ENCODE measurements at places on chromosomes 7 and 10.

DNA sequence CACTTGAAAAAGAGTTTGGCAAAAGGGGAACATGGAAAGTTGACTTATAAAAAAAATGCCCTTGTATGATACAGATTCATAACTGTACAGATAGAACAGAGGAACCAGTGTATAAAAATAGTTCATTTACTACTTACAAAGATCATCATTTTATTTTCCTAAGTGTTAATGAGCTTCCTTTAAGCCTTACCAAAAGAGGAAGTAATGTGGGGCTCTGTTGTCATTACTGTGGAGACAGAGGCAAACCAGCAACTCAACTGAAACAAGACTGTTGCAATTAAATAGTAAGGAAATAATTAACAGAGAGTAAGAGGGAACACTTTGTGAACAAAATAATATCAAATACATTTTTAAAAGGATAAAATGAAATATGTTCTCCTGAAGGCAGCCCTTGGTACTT is 526.2 kb upstream of the ADARB2 start:
- no peak for DNase-seq

GRCh38 chr10:100518761-100519241 is 860 bp downstream of the SEC31B start:
- DNase-seq: no peak

- DNase-seq: no peak
Measured at GRCh38 chr10:81873932-81874816, 820 bp upstream of the NRG3 start.

- DNase-seq: no peak
Measured at GRCh38 chr7:158789842-158790241, 39.5 kb downstream of the ESYT2 start.

DNA sequence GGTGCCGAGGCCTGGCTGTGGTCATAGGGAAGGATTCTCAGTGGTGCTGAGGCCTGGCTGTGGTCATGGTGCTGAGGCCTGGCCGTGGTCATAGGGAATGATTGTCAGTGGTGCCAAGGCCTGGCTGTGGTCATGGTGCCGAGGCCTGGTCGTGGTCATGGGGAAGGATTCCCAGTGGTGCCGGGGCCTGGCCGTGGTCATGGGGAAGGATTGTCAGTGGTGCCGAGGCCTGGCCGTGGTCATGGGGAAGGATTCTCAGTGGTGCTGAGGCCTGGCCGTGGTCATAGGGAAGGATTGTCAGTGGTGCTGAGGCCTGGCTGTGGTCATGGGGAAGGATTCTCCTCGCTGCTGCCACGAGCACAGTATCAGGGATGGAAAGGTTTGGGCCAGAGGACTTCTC is 327.3 kb downstream of the ADARB2 start:
- DNase-seq: no peak

GRCh38 chr10:89702121-89702480 is 711 bp downstream of the KIF20B start:
- no peak for DNase-seq

- no peak for DNase-seq
Measured at GRCh38 chr7:24905996-24906770, 73.8 kb downstream of the OSBPL3 start.

DNA sequence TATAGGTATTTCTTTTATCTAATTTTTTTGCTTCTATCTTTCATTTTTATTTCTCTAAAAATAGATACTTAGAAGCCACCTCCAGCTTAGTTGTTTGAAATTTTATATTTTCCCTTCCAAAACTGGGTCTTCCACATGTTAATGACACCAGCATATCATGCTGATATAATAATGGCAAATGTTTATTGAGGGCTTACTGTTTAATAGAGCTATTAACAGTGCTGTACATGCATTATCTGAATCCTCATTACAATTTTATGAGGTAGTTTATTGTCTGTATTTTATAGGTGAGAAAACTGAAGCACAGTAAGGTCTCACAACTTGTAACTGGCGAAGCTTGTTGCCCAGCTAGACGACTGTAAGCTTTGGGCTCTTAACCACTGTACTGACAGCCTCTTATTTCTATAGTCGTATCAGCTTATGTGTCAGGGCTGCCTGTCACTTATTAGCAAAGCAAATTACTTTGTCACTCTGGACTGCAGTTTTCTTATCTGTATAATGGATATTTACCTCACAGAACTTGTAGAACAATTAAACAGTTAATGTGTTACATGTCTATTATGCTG is 51.2 kb downstream of the ANKIB1 start:
- DNase-seq: no peak

DNA sequence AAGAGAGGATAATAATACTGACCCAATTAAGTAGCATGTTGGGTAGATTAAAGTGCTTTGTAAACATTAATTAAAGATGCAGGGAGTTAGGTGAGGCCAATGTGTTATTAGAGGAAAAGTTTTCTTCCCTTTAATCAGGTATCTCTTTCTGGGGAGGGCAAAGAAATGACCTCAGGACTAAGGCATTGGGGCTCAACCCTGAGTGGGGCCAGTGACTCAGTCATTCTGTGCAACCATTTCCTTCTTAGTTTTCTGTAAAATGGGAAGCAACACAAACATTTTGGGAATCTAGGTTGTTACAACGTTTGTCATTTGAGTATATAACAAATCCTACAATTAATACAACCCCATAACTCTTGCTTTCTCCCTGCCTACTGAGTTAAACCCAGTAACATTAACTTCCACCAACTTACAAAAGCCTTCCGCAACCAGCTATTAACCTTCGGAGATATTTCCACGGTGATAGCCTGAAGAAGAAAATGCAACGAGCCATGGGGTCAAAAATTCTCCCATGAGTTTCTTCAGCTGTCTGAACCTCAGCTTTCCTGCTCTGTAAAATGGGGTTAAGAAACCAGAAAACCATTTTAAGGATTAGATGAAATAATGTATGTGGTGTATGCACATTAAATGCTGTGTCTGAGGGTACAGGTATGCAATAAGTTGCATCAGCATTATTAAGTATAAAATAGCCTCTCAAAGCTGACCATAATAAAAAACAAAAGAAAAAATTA is 965 bp upstream of the PROSER2 start:
- DNase-seq: no peak

DNA sequence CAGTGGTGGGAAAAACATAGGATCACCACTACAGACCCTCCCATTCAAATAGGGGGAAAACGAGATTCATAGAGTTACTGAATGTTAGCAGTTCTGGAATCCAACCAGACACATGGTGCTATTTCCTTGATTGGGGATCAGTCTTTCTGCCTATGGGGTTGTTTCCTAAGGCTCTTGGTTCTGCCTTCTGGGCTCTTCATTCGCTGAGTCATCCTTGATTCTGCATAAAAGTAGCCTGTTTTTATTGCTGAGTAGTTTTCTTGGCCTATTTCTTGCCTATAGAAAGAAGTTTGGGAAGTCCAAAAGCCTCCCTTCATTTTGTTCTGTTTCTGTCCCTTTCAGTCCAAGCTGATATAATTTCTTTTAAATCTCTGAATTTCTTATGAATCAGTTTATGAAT is 99.3 kb upstream of the OIT3 start:
- no peak for DNase-seq

- DNase-seq: no peak
Measured at GRCh38 chr10:102791754-102792395, 45.3 kb downstream of the CYP17A1 start.

GRCh38 chr7:27213433-27214238 is 13.7 kb upstream of the HOXA13 start:
- no peak for DNase-seq

DNA sequence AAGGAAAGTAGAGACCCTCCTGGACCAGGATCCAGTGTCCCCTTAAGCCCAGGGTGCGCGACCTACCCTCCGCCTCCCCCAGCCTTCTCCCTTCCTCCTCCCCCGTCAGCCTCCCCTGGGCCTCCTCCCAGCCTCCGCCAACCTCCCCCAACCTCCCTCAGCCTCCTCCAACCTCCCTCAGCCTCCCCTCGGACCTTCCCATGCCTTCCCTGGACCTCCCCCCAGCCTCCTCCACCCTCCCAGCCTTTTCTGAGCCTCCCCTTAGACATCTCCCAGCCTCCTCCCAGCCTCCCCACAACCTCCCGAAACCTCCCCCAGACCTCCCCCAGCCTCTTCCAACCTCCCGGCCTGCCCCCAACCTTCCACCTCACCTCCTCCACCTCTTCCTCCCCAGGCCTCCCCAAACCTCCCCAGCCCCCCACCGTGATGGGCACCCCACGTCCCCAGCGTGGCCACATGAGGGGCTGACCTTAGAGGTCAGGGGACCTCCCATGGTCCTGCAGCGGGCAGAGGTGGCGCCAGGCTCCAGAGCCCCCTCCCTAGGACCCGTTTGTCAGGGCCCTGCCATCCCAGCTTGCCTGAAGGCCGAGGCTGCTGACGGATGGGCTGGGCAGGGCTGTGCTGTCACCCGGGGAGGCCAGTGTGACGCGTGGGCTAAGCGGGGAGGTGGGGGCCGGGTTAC is 18.8 kb downstream of the FAM20C start:
- DNase-seq: no peak

DNA sequence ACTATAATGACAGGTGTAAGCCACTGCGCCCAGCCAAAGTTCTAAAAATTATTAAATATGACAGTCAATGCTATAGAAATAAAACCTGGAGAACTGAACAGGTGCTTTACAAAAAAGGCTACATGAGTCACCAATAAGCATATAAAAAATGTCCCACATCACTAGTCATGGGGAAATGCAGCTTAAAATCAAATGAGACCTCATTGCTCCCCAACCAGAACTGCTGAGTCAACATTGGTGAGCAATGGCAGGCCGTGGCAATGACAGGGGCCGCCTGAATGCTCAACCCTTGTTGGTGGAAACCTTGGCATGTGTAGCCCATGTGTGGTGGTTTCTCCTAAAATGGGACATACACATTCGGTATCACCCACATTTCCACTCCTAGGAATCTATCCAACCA is 352.3 kb upstream of the KLF6 start:
- no peak for DNase-seq

- no peak for DNase-seq
Measured at GRCh38 chr7:50327443-50327842, 22.9 kb downstream of the IKZF1 start.

DNA sequence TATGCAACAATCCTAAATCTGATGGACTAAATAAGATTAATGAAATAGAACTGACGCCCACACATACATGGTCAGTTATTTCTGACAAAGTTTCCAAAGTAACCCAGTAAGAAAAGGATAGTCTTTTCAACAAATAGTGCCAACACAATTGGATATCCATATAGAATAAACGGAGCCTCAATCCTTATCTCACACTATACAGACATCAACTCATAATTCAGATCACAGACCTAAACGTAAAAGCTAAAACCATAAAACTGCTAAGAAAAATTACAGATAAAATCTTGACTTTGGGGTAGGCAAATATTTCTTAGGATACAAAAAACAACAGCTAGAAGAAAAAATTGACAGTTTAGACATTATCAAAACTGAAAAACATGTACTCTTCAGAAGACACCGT is 8.5 kb downstream of the CACUL1 start:
- DNase-seq: no peak
